ENCODE measurements at places on chromosomes 1 and 21.

GRCh38 chr21:26280775-26281174 is 110.2 kb upstream of the APP start:
- DNase-seq = no peak

DNA sequence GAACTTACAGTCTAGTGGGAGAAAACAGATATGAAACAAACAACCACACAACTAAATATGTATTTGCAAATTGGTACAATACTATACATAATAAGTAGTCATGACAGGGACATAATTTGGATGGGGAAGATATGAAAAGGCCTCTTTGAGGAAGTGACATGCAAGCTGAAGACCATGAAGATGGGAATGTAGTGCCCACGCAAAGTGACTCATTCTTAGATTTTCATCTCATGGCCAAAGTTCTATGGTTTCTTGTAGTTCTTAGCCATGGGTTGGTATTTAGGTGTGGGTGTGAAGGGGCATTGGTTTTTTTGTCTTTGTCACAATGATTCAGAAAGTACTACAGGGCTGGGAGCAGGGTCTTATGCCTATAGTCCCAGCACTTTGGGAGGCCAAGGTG is 105.4 kb upstream of the FAM78B start:
- no peak for DNase-seq

- DNase-seq = peak; percentile 12
Measured at GRCh38 chr1:48236716-48237470, 14.4 kb downstream of the SLC5A9 start.

DNA sequence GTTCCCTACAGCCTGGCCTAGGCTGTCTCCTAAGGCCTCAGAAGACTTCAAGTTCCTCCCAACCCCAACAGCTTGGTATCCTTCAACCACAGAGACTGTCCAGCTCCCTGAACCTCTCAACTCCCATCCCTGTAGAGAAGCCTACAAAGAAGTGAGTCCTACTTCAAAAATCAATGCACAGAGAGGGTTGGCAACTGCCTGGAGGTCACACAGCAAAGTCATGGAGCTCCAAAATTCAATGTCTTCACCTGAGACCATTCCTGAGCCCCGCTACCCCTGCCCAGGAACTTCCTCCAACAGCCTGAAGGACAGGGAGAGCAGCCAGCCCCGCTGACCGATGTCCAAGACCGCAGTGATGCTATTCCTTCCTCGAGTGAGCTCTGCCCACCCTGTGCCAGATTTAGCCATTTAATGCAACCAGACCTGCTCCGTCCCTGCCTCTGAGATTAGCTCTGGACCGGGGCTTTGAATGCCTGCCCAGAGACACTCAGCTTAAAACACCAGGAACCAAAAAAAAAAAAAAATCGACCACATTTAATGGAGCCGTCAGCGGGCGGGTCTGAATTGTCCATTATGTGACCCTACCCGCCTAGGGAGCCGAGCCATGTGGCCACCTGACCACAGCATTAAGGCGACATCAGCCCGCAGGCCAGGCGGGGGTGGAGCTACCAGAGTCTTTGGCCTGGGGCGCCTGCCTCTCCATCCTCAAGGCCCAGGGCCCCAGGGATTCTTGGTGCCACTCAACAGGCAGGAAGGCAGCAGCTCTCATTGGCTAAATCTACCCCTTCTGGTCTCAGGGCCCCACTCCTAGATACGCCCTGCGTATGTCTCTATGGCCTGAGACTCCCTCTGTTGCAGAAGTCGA is 148.6 kb downstream of the SYF2 start:
- DNase-seq = no peak

GRCh38 chr1:27539901-27540861 is 50.2 kb upstream of the WASF2 start:
- DNase-seq = peak; percentile 62

GRCh38 chr1:40386796-40387195 is 13.3 kb downstream of the SMAP2 start:
- no peak for DNase-seq

- no peak for DNase-seq
Measured at GRCh38 chr1:93262645-93263044, 82.1 kb downstream of the CCDC18 start.

GRCh38 chr1:154669464-154670282 is 61.7 kb upstream of the ADAR start:
- peak; percentile 61 for DNase-seq

DNA sequence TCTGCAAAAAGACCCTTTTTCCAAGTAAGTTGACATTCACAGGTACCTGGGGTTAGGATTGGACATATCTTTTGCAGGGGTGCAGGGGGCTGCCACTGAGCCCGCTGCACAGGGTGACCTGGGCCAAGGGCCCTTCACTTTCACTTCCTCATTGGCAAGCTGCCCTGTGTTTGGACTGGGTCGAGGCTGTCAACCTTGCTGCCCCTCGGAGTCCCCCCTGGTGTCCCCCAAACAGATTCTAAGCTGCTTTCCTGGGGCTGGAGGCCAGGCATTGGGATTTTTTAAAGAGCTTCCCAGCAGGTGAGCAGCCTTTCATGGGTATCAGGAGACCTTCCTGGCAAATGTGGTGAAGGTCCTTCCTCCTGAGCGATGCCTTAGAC is 7.9 kb upstream of the UMODL1 start:
- DNase-seq = peak; percentile 54

DNA sequence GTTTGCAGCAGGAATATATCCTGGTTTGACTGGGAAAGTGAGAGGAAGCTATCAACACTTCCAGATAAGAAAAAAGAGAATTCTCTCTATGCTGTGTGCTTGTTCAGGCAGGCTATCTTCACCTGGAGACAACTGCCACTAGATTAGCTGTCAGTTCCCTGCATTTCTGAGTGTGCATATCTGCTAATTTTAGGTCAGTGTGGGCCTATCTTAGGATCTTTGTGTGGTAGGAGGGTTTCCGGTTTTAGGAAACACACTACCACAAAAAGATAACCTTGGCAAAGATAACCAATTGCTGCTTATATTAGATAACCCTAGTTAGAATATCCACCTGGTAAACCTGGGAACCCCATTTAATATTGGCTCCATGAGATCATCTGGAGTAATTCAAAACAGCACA is 22.5 kb upstream of the GBP5 start:
- no peak for DNase-seq

DNA sequence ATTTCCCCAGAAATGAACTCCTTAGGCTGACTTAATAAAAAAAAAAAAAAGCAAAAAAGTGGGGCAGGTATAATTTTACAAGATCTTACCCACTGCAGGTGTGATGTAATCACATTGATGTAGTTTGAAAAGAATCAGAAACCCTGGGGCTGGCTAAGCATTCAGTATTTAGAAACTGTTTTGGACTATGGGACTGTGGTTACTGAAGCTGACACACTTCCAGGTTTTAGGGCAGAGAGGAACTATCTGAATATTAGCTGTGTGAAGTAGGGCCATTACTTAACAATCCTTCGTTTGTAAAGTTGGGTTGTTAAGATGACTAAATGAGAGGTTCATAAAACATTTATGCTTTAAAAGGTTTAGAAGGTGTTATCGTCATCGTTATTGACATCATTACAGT is 165.3 kb downstream of the FASLG start:
- no peak for DNase-seq

- DNase-seq = peak; percentile 55
Measured at GRCh38 chr1:18128298-18128697, 20.7 kb downstream of the IGSF21 start.

DNA sequence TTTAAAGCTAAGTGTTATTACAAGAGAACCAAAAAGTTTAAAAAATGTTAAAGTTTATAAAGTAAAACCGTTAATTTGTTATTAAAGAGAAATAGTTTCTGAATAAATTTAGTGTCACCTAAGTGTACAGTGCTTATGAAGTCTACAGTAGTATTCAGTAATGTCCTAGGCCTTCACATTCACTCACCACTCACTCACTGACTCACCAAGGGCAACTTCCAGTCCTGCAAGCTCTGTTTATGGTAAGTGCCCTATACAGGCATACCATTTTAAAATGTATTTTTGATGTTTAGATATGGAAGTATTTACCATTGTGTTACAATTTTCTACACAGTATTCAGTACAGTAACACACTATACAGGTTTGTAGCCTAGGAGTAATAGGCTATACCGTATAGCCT is 60.1 kb upstream of the GCLM start:
- DNase-seq = no peak

GRCh38 chr1:24727501-24728216 is 17.6 kb upstream of the CLIC4 start:
- DNase-seq = peak; percentile 61

DNA sequence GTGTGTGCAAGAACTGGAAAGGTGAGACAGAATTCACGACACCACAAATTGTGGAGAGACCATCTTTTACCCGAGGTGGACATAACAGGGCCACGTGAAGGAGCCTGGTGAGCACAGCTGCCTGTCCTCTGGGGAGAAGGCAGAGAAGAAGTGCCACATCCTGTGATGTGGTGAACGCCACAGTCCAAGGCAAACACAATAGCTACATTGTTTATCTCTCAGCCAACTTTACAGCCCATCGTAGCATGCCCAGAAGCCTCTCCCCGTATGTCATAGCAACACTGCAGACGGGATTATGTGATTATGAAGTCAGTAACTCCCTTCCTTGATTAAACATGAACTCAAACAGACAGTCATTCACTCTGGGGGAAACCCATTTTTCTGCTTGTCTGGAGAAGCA is 612.2 kb downstream of the SMYD3 start:
- DNase-seq = peak; percentile 31

GRCh38 chr1:179017383-179018326 is 8.0 kb upstream of the FAM20B start:
- DNase-seq = peak; percentile 65

DNA sequence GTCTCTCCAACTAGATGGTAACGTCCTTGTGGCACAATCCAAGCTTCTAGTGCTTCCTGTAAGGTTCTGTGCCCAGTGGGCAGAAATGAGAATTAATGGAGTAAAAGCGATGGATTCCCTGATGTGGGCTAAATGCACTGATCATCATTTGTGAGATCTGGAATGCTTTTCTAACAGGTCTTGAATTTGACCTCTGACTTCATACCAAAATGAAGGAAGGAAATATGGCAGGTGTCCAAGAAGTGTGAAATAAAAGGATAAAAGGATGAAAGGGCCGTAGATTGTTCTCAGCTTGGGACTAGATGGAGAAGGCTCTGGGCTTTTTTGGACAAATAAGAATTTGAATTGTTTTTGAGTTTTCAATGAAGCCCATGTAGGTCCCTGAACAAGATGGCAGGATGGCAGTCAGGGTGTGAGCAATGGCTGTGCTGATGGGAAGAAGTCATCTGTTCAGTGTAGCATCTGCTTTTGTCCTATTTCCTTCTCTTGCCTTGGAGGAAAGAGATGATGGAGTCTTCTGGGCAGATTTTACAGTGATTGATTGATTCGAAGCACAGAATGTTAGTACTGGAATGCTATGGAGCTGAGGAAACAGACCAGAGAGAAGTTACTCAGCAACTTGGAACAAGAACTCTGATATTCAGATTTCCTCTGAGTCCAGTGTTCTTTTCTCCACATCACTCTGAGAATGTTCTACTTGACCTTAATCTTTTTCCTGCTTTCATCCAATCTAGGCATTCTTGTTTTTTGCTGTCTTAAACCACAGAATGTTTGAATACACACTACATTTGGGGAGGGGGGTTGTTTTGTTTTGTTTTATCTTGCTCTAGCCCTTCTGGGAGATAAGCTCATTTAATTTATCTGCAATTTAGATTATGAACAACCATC is 286.0 kb downstream of the HLX start:
- no peak for DNase-seq

- no peak for DNase-seq
Measured at GRCh38 chr1:209839875-209840546, 12.2 kb downstream of the UTP25 start.

GRCh38 chr1:30852026-30852425 is 56.5 kb downstream of the SDC3 start:
- DNase-seq = peak; percentile 61

DNA sequence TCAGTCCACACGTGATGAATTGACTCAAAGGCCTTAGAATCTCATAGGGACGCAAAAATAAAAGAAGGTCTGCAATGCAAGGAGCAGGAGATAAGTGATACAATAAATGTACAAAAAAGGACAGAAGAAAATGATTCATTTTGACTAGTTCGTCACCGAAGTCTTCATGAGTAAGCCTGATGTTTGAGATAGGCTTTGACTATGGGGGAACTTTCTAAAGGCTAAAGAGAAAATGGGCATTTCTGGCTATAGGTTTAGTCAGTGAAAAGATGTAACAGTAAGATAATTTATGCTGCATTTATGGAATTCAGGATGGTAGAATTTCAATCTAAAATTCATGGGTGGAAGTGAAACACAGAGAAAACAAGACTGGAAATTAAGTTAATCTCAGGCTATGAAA is 163.0 kb downstream of the ADGRL4 start:
- no peak for DNase-seq

DNA sequence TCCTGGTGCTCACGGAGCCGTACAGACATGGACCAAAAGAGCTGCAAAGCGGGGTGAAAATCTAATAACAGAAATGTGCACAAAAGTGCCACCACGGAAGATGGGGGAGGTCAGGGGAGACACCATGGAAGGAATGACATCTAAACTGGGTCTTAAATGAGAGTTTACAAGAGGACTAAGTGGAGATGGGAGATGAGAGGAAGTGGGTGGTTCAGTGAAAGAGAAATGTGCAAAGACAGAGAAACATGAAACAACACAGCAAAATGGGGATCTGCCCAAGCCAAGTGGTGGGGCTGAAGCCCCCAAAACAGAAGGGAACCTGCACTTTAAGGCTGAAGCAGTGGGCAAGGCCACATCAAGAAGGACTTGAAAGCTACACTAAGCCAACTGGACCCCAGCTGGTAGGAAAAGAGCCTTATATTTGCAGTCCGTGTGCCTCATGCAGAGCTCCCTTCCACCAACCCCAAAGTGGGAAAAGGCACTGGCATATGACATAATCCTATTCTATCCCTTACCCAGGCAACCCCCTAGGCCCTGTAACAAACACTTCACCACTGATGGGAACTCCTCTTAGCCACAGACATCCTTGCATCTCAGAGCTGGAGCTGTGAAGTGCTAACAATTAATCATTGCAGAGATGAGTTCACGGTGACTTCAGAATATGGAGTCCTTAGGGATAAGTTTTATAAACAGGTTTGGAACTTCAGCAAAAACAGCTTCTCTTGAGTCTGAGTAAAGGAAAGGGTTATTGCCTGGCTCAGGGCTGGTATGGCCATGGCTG is 198.6 kb upstream of the EDN2 start:
- DNase-seq = no peak

GRCh38 chr1:53465023-53465957 is 6.1 kb downstream of the DMRTB1 start:
- DNase-seq = no peak

DNA sequence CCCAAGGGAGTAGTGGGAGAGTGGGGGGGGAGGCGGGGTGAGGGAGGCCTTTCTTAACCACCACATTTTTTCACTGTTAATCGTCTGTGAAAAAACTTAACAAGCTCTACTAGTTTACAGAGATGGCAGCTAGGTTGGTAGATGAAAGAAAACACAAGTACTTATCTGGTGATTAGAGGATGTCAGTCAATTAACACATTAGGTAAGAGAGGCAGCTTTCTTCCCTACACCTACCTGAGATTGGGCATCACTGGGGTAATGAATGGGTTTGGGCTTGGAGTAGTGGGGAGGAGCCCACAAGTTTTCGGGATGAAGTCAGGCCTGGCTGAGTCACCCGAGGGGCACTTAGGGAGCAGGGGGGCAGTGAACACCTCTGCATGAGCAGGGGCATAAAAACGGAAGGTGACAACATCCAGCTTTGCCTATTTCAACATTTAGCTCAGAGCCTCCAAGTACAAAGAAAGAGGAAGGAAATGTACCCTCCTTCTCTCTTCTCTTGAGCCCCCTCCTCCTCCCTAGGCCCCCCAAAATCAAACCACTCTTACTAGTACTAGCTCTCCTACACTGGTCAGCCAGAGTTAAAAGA is 2.5 kb downstream of the LBR start:
- DNase-seq = no peak

GRCh38 chr21:42425591-42425990 is 21.9 kb downstream of the UBASH3A start:
- DNase-seq = no peak

GRCh38 chr1:9225411-9225785 is 9.2 kb upstream of the H6PD start:
- DNase-seq = no peak
